Common myeloid progenitor, CD34-positive (primary cell): ENCODE measurements at places on chromosomes 1 and 21.

- no peaks in the 10 kb centered on the region for H3K27me3 ChIP-seq
- no peaks in the 10 kb centered on the region for H3K4me1 ChIP-seq
- no peak for DNase-seq
These were observed 10.9 kb upstream of the RWDD3 start for GRCh38 chr1:95223110-95223509.

DNA sequence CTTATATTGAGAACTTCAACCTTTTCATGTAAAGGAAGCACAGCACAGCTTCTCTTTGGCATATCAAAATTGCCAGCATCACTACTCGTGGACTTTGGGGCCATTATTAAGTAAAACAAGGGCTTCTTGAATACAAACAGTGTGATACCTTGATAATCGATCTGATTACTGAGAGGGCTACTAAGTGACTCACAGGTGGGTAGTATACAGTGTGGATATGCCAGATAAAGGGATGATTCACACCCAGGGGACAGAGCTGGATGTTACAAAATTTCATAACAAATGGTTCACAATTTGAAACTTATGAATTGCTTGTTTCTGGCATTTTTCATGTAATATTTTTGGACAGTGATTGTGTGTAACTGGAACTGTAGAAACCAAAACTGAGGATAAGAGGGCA lies 15.4 kb downstream of the HDAC1 start:
- no peaks in the 10 kb centered on the region for H3K4me1 ChIP-seq
- no peak overlapping the region for H3K27ac ChIP-seq
- H3K27me3 ChIP-seq = no peaks in the 10 kb centered on the region
- DNase-seq = no peak
- no peak overlapping the region for H3K4me3 ChIP-seq

- no peak overlapping the region for H3K27ac ChIP-seq
- no peaks in the 10 kb centered on the region for H3K27me3 ChIP-seq
- no peaks in the 10 kb centered on the region for H3K36me3 ChIP-seq
- DNase-seq = no peak
- H3K4me1 ChIP-seq = peaks cover 37% of the 10 kb centered on the region
These were observed 25.0 kb upstream of the RD3 start for GRCh38 chr1:211517006-211517405.

DNA sequence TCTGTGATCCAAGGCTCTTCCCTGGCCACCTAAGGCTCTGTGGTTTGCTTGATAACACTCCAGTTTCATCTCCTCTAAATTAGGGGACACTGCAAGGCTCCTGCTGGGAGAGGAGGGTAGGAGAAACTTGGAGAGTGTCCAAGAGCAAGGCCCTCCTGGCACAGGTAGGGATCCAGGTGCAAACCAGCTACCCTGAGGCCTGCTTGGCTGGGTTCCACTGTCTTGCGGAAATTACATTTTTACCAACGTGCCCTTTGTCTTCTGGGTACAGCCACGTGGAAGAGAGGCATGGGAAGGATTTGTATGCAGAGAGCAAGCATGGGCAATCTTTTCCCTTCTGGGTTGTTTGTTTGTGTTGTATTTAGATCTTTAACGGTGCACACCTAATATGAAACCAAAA lies 132.5 kb downstream of the PRDM2 start:
- no peaks in the 10 kb centered on the region for H3K4me1 ChIP-seq
- H3K27me3 ChIP-seq = peaks cover 2% of the 10 kb centered on the region
- no peak overlapping the region for H3K4me3 ChIP-seq
- H3K36me3 ChIP-seq = no peaks in the 10 kb centered on the region
- no peak overlapping the region for H3K27ac ChIP-seq
- no peak for DNase-seq
